ENCODE measurements at places on chromosomes 13 and 19. TPM values are rescaled to one million over a fixed set of nuclear protein-coding genes. Genes with fewer than 3 reads are reported as not detected.
A peak's percentile ranks its signal among the peaks of the same experiment; 100 is the strongest.

- peak; percentile 60 for DNase-seq
Measured at GRCh38 chr19:42092350-42092749, 16.4 kb downstream of the ZNF574 start.

- no peak for DNase-seq
Measured at GRCh38 chr19:13181747-13182388, 31.7 kb downstream of the IER2 start.

DNA sequence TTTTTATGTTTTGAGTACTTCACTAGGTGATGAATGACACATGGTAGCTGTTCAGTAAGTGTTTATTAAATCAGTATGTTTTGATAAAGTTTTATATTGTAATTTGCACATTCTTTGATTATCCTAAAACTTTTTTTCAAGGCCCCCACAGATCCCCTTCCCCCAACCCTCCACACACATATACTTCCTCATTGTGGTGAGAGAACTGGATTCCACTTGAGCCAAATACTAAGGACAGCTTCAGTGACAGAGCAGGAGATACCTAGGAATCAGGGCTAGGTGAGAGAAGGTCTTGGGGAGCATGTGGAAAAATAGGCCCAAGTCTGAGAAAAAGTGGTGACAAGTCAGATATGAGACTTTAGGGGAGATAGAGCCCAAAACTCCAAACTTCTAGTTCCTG, 174.6 kb downstream of the TDRD3 start:
- DNase-seq: no peak

DNA sequence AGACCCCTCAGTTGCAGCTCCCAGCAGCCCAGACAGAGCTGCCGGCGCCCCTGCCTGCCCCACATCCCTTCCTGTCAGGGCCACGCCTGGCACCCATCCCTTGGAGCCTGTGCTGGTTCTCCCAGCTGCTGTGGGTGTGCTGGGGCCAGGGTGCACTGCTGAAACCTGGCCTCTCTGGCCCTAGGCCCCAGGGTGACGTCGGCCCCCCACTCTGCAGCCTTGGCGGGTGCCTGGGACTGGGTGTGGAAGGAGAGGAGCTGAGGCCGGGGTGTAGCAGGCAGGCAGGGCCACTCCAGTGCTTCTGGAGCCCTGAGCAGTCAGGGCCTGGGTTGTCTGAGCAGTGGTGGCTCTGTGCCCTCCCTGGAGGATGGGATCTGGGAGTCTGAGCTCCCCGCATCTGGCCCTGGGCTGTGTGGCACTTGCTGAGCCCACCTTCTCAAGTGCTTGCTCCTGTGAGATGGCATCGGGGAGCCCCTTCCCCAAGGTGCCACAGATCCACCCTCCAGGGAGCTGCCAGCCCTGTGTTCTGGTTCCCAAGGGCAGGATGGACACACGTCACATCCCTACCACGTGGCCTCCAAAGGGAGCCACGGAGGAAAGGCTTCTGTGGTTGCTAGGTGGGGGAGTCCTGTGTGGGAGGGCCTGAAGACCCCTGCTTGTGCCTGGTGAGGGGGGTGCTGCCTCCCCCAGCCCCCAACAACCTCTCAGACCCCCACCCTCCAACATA, 5.2 kb downstream of the PLEKHJ1 start:
- no peak for DNase-seq

GRCh38 chr13:39401756-39402155, 201.2 kb downstream of the LHFPL6 start:
- no peak for DNase-seq

DNA sequence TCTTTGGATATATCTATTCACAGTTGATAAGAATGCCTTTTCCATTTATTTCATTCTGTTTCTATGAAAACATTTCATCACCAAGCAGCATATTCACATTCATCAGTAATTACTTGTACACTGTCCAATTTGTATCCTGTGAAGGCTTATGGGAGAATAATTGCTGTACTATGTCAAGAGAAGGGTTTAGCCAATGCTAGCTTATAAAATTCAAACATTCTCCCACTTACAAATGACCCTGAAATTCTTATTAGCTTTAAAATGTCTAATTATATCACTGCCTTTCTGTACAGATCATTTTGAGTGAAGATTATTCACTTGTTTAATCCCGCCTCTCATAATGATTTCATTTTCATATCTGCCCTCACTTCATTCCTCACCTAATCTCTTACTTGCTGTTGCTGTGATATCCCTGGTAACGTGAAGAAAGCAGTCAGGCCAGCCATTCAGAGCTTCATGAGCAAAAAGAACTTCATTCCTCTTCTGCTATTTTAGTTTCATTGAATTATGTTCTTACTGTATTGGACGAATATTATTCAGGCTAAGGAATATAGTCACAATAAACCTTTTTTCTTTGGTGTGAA, 778.7 kb downstream of the OLFM4 start:
- DNase-seq: no peak

DNA sequence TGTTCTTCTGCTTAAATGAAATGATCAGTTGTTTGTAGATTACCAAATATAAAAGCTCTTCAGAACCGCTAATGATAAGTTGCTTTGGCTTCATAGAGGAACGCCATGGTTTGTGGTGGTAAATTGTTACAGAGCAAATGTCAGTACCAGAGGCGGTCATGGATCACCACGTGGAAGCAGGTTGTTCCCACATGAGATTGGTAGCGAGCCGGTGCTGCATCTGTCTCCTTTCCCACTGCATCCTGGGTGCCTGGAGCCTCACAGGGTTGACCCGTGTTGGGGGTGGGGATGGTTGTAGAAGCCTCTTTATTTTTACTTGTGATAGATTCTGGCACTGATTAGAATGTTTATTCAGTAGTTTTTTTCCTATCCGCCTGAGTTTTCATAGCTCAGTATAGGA, 14.7 kb downstream of the GARRE1 start:
- no peak for DNase-seq

- no peak for DNase-seq
Measured at GRCh38 chr19:30078381-30078910, 136.4 kb downstream of the URI1 start.

DNA sequence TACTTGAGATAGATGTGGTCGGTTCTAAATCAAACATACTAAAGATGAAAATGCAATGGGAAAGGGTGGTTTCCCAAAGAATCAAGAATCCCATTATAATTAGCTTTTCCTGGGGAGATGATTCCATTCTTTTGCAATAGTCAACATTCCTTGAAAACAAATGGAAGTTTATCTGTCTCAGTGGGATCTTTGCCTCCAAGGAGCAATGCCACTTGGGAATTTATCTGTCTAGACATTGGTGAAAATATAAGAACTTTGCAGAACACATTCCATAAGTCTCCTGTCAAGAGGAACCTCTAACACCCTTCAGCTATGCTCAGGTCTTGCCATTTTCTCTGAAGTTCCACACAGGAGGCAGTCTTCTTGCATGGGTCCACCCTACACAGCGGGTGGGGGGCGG, 152.5 kb downstream of the KCTD12 start:
- DNase-seq: no peak

DNA sequence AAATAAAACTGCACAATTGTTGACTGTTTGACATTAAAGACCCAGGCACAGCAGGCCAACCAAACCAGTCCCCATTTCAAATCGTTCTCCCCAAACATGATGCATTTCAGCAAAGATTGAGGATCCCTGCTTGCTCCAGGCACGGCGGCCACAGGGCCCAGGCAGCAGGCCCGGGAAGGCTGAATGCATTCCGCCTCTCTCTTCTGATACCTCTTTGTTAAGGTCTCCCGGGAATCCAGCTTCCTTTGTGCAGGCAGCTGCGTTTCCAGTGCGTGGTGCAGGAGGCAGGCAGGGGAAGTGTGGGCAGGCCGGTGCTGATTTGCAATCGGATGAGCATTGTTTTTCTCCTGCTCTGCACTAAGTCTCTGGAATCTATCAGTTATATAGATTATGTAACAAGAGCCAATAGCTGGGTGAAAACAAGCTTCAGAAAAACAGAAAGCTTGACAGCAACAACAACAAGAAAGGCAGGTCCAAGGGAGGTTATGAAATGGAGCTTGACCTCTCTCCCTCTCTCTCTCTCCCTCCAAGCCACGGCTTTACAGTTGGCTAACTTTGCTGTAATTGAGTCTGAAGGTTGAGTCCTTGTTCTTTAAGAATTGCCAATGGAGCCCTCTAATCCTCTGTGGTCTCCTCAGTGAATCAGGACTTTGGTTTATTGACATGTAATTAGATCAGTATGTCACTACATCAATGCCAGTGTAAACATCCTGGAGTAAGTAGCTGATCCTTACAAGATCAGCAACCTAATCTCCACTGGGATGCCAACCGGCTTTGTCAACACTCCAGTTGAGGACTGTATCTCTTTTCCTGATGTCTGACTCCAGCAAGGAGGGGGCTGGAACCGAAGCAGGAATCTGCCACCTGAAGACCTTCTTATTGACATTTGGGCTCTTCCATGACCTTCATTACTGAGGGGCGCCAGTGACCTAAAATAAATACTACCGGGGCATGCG, 338.0 kb downstream of the TEX29 start:
- DNase-seq: peak; percentile 47

DNA sequence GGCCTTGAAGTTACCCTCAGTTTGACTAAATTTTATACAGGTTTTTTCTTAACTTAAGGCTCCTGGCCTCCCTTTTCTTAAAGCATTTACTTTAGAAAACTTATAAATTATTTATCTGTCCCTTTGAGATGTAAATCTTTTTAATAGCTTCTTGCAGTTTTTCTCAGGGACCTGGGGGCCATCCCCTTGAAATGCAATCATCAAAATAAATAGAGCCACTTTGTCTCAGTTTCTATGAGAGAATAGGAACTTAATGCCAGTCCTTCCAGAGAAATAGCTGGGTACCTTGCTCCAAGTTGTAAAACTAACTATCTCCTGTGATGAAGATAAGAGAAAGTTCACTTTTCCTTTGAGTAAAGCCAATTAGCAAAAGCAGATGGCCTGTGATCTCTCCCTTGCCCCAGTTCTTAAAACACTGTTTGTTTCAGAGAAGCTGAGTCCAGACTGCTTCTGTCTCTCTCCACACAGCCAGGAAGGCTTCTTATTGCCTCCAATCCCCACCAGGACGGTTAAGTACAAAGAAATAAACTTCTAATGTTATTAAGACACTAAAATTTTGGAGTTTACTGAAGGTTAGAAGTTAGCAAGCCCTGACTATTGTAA, 913.1 kb downstream of the OLFM4 start:
- DNase-seq: no peak

- DNase-seq: no peak
Measured at GRCh38 chr19:4713384-4713951, 10.2 kb downstream of the DPP9 start.

DNA sequence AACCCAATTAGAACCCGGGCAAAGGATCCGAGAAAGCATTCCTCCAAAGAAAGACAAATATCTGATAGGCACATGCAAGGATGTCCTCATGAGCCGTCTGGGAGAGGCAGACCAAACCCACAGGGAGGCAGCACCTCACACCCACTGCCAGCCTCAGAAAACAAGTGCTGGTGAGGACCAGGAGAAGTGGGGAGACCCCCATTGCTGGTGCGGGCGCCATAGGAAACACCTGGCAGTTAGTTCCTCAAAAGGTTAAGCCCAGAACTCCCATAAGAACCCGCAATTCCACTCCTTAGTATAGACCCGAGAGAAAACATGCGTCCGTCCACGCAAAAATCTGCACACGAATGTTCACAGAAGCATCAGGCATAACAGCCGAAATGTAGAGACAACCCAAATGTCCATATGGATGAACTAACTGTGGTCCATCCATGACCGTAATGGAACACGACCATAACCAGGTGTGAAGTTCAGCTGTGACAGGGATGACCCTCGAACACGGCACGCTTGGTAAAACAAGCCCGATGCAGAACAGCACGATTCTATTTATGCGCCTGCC, 7.9 kb downstream of the ZNF787 start:
- no peak for DNase-seq

DNA sequence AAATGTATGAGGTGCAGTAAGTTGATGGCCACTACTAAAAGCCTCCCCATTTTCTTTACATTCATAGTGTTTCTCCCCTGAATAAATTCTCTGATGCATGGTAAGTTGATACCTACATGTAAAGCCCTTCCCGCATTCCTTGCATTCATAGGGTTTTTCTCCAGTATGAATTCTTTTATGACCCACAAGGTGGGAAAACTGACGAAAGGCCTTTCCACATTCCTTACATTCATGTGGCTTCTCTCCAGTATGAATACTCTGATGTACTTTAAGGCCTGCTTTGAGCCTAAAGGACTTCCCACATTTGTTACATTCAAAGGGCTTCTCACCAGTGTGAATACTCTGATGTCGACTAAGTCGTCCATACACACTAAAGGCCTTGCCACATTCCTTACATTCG, 20.5 kb downstream of the ZNF607 start:
- DNase-seq: no peak

DNA sequence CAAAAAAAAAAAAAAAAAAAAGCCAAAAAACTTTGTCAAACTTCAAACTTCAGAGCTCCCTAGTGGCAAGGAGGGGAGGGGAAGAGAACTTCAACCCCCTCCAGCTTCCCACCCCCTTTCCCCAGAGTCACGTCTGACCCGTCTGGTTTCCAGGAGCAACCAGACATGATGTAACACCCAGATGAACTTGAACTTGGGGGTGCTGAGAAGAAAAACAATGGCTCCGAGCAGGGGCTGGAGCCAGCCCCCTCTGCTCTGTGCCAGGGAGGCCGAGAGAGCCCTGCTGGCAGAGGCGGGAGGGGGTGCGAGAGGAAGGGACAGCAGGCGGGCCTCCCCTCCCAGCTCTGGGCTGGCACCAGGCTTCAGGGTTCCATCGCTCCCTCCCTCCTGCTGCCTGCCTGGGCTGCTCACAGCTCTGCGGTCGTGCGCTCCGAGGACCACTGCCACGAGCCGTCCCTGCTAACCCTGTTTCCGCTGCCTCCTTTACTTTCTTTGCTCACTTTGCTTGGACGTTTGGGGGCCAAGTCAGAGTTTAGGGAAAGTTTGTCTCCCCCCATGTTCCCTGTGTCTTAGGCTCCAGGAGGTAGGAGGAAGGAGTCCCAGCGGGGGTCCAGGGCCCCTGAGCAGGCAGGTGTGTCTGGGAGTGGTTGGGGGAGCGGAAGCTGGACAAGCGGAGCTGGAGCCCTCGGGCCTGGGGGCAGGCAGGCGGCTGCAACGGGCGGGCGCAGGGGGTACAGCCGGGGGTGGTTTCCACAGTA, 11.1 kb downstream of the LYL1 start:
- no peak for DNase-seq

DNA sequence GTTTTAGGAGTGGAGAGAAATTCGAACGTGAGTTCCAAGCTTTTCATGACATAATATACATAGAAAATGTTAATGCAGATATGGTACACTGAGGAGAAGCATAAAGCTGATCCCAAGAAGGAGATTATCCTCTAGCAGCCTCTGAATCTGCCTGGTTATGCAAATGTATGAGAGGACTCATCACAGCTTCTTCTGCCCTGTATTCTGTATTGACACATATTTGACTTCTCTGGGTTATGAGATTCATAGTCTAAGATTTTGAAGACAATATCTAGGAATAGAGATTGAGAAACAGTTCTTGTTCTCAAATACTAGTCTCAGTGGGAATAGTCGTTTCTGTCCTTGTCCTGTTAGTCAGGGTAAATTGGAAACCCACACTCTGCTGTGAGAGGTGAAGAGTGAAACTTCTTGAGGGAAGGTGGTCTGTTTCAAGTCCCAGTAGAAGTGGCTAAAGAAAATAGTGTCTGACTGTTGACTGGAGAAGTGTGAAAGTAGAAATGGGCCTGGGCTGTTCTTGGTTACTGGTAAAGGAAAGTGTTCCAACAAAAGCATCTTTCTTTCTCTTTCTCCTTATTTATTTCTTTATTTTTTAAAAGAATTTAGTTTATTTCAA, 1356.6 kb downstream of the SLITRK5 start:
- DNase-seq: no peak

GRCh38 chr13:65943708-65944107, 1286.4 kb downstream of the PCDH9 start:
- DNase-seq: no peak

Gene PTPRS
- total RNA-seq: 93.7 TPM

Gene REX1BD
- 88.8 TPM for total RNA-seq

Gene CEACAM5
- total RNA-seq: not detected

Gene TMPRSS9
- total RNA-seq: not detected

Gene MICOS13
- total RNA-seq: 23.6 TPM

Gene LYPD3
- 0.67 TPM for total RNA-seq

Gene PRR36
- 0.23 TPM for total RNA-seq

Gene PRTN3
- not detected for total RNA-seq
